Dermis blood vessel endothelial cell (primary cell): ENCODE measurements at places on chromosomes 7 and 10. TPM values are rescaled to one million over a fixed set of nuclear protein-coding genes. Genes with fewer than 3 reads are reported as not detected.

LAMB1 gene
- total RNA-seq: 485 and 583 TPM in 2 replicates

ZNF365 gene
- total RNA-seq: under 0.01 TPM in 1 of 2 replicates, not detected in the other

SLC26A3 gene
- total RNA-seq: not detected in 2 replicates

COL13A1 gene
- total RNA-seq: 5.3 and 6.6 TPM in 2 replicates

ANLN gene
- total RNA-seq: 21.6 and 95.5 TPM in 2 replicates

PRLHR gene
- not detected in 2 replicates for total RNA-seq

MKI67 gene
- total RNA-seq: 7.3 and 49.0 TPM in 2 replicates

PSD gene
- total RNA-seq: 0.23 and 0.34 TPM in 2 replicates

SEPHS1 gene
- total RNA-seq: 42.5 and 60.9 TPM in 2 replicates

APBB1IP gene
- 0.05 and 0.17 TPM in 2 replicates for total RNA-seq
